Stimulated activated CD4-positive, alpha-beta T cell treated with anti-CD3 and anti-CD28 coated beads, Interleukin-1b, Interleukin-23, amount 100 ng/mL, for 24 hours (primary cell): ENCODE measurements at places on chromosomes 3 and 15.
A peak's percentile ranks its signal among the peaks of the same experiment; 100 is the strongest.

GRCh38 chr3:158483701-158484235 lies 87.2 kb upstream of the MLF1 start:
- DNase-seq = no peak

DNA sequence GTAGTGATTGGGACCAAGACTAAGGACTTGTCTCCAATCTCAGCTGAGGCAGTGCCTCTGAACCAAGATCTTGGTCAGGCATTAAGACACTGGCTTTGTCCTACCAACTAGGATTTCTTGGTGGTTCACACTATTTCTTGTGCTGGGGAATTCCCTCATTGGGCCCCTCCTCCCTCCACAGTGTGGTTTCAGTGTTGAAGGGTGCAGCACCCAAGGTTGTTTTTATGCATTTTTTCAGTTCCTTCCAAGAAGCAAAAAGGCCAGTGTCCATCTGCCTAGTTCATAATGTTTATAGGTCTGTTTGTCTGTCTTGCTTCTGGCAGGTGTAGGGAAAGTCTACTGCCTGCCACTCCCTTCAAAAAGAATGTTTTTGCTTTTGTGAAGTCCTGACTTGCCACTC lies 10.6 kb upstream of the ITPKA start:
- no peak for DNase-seq

- no peak for DNase-seq
These were observed 429.7 kb upstream of the RASGRP1 start for GRCh38 chr15:38994310-38994709.

- no peak for DNase-seq
These were observed 323.4 kb upstream of the GBE1 start for GRCh38 chr3:82084824-82085223.

DNA sequence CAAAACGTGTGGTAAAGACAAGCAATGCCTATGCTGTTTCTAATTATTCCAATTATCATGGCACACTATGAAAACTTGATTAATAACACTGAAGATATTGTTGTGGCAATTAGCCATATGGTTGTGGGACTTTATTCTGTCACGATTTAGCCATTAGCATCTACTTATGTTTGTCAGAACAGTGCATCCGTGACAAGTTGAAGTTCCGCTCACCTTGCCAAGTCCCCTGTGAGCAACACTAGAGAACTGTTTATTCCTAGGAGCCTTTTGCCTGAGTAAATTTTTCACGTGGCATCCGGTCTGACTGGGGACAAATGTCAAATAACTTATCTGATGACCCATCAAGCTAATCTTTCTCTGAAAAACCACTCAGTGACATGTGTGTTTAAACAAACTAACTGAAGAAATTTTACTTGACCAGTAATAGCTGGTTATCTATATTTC lies 403.3 kb downstream of the TBC1D5 start:
- no peak for DNase-seq

DNA sequence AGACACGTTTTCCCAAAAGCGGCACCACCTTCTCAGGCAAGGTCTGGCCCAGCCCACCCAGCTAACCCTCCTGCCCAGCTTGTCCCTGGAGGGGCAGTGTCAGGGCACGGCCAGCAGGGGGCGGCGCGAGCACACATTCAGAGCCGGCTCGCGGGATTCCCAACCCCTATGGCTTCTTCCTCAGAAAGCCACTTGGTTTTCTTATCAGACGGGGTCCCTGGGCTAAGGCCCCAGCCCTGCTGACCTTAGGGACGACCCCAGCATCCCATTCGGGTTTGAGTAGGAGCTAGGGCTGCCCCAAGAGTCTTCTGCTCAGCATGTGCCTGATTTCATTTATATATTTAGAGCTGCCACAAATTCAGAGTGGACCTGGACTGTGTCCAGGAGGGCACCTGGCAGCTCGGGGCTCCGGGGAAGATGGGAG lies 14.5 kb downstream of the RLBP1 start:
- peak; percentile 59 for DNase-seq

GRCh38 chr3:188207941-188208515 lies 54.1 kb downstream of the LPP start:
- DNase-seq = no peak

GRCh38 chr15:69118089-69118488 lies 42.3 kb upstream of the GLCE start:
- DNase-seq = no peak

- DNase-seq = no peak
These were observed 169.1 kb upstream of the ARHGEF26 start for GRCh38 chr3:153952091-153952490.

DNA sequence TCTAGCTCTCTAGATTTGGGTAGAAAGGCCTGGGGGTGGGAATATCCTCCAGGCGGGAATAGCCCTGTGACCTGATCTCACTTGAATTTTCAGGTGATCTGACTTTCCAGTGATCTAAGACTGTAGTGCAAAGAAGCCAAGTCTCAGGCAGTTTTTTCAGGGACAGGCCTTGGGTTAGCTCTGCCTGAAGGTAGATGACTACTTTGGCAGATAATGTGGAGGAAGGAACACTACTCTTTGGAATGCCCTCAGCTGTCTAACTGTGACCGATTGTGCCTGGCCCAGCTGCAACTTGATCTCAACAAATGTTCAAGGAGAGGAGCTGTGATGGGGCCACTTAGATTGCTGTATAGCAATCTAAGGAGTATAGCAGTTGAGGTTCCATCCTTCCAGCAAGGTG lies 193.7 kb downstream of the TCF12 start:
- no peak for DNase-seq

DNA sequence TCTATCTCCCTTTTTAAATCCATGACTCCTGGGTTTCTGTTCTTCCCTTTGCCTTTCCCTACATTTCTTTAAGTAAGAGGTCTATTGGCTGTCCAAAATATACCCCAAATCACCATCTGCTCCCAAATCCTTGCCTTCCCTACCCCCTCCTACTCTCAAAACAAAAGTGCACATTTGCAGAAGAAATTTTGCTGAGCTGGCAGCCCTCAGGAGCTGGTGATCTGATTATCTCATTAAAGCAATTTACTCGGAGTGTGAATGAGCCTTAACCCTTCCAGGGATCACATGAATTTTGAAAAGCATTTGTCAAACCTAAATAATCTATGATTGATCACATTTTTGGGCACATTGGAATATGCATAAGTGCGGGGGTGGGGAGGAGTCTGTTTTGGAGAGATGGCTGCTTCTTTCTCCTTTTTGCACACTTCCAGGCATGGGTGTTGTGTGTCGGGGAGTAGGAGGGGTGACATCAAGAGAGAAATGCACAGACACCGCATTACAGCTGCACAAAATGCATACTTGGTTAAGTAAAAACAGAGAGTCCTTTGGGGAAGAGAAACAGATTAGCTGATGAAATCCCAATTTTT lies 892.6 kb downstream of the TUSC7 start:
- DNase-seq = no peak

- DNase-seq = peak; percentile 6
These were observed 40.1 kb upstream of the EPHB1 start for GRCh38 chr3:134754768-134755559.

DNA sequence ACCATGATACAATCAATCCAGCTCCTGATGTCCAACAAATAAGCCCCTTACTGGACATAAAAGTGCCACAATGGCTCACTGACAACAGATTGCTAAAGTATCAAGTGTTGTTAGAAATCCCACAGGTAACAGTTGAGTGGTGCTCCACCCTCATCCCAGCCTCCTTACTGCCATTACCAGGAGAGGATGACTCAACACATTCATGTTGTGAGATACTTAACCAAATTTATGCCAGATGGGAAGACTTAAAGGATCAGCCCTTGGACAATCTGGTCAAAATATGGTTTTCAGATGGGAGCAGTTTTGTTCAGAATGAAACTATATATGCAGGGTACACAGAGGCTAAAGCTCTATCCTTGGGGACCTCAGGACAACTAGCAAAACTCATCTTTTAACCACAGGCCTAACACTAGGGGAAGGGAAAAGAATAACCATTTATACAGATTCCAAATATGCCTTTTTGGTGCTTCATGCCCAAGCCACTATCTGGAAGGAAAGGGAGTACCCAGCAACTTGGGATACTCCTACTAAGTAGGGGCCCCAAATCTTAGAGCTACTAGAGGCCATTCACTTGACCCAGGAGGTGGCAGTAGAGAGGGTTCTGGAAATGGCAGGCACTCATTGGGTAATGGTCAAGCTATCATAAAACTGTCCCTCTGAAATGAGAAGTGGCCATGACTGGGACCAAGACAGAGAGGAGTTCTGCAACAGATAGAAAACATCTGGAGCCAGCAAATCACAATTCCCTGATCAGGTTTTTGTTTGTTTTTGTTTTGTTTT lies 6.9 kb upstream of the ZNF662 start:
- DNase-seq = no peak
